ENCODE measurements at places on chromosomes 2 and 18.

DNA sequence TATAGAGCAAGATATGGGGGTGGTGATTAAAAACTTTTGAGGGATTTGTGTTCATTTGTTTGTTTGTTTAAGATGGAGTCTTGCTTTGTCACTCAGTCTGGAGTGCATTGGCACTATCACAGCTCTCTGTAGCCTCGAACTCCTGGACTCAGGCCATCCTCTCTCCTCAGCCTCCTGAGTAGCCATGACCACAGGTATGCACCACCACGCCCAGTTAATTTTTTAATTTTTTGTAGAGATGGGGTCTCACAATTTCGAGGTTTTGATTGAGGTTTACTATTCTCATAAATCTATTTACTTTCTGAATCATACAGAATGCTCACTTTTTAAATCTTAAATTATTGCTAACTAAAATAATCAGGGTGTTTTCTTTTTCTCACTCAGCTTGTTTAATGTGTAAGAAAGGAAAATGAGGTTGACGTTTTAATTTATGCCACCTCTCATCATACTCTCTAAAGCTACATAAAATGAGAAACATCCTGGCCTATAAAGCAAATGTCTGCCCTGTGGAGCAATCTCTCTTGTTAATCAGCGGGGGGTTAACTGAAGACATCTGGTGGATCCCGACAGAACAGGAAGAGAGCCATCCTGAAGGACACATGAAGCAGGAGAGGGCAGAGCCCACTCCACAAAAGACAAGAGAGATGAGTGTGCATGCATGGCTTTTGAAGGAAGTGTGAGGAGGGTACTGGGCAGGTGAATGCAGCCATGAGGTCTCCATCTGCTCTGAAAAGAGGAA lies 589.1 kb upstream of the SLC8A1 start:
- no peak for DNase-seq

- DNase-seq, result no peak
Measured at GRCh38 chr2:202589582-202589949, 45.2 kb upstream of the FAM117B start.

- no peak for DNase-seq
Measured at GRCh38 chr2:126359494-126359893, 296.5 kb upstream of the GYPC start.

DNA sequence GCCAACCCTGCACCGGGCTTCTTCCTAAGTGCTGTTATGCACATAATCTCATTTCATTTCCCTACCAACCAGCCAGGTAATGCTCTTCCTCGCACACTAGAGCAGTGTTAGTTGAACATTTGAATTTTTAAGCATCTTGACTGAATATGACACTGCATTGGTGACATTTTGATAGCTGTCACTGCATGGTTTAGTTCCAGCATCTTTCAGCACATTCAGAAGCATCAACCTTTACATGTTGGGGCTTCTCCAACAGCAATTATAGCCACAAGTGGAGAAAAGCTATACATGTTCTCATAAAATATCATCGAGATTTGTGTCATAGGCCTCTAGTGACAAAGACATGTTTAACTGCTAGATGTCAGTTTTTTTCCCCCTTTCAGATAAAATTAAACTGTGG lies 230.1 kb upstream of the FOSL2 start:
- no peak for DNase-seq

DNA sequence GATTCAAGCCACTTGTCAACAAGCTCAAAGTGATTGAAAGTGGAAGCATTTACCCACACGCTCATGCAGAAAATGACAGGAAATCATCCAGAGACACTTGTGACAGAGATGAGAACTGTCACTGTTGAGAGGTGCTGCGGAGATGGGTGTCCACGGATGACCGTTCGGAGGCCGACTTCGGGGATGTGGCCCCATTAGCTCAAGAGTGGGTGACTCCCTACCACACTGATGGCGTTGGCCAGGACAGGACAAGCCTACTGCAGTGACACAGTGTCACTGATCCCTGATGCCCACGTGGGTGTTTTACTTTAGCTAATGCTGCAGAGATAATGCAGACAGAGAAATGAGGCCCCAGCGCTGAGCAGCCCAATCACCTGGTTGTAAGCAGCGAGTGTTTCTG lies 81.5 kb upstream of the YWHAQ start:
- DNase-seq, result no peak

DNA sequence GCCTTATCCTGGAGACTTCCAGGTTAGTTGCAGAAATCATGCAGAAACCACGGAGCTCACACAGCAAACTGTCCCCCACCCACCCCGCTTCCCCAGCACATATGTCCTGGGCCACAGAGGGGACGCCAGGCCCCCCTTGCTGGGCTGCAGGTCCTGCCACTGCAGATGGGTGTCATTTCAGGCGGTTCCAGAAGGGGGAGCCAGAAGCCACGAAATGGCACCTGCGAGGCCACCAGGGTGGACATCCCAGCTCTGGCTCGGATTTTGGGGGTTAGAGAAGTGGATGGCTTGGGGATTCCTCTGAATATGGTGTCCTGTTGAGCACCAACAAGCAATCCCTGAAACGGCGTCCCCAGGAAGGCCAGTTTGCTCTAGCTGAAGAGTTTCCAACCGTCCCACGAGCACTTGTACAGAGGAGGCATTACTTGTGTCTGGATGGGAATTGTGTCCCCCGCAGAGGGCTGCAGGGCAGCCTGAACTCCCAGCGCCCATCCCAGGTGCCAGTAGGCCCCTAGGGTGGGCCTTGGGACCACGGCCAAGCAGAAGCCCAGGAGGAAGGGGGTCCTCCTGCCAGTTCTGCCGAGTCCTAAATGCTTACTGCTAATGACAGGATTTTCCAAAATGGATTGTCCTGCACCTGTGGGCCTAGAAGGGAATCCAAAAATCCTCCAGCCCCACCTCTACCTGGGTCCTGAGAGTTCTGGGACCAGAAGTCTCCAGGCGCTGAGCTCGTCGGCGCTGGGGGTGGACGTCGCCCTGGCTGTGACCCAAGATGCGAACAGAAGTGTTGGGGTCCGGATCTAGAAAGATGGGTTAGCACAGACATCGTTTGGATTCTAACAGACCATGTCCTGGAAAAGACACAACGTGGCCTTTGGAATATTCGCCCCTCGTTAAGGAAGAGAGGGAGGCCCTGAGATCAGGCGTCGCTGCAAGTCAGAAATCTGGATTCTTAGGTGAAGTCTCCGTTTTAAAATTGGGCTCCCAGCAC lies 14.6 kb upstream of the NFATC1 start:
- no peak for DNase-seq

GRCh38 chr2:191439481-191439880 lies 194.3 kb downstream of the MYO1B start:
- DNase-seq, result no peak

GRCh38 chr18:62763101-62763521 lies 47.8 kb downstream of the PHLPP1 start:
- no peak for DNase-seq

DNA sequence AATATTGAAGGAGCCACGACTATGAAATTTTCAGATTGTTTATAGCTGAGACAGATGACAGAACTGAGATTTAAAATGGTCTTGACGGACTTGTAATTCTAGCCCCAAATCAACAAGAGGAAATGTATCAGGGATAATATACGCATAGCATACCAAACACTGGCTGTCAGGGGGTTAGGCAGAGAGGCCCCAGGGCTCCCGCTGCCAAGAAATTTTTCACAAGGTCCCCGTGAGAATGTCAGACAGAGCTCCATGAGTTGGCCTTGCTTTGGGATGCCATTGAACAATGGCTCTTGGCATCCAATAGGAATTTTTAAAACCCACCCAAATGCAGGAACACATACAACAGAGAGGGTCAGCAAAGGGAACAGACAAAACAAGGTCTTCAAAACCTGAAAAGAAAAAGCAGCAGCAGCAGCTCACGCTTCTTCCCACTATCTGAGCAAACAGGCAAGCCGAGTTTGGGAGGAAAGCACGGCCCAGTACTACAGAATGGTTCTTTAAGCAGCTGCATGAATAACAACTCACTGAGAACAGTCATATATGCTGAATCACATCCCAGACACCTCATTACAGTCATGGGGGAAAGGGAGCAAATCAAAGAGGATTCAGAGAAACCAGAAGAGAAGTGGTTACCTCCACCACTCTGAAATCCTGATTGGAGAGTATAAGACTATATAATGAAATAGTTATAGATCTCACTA lies 445.6 kb downstream of the RND3 start:
- no peak for DNase-seq

GRCh38 chr2:55164534-55165480 lies 67.3 kb downstream of the CLHC1 start:
- DNase-seq, result no peak

DNA sequence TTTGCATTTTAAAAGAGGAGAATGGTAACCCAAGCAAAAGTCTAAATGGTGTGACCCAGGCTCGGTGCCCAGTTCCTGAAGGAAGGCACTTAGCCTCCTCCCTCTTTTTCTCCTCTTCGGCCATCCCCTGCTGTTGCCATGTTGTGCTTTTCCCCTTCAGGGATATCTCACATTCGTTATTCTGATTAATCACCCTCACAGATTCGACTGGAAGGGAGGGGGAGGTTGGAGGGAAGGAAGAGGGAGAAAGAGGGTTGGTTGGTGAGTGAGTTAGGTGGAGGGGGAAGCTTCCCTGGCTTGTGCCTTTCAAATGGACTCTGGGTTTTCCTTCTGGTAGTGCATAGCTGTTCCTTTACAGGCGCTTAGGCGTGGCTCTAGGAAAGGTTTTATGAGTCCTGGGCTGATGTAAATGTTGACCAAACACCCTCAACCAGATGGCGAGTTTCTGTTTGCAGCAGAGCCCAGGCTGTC lies 39.0 kb upstream of the LYPD6B start:
- DNase-seq, result no peak

GRCh38 chr2:37870829-37871228 lies 54.3 kb upstream of the RMDN2 start:
- no peak for DNase-seq

DNA sequence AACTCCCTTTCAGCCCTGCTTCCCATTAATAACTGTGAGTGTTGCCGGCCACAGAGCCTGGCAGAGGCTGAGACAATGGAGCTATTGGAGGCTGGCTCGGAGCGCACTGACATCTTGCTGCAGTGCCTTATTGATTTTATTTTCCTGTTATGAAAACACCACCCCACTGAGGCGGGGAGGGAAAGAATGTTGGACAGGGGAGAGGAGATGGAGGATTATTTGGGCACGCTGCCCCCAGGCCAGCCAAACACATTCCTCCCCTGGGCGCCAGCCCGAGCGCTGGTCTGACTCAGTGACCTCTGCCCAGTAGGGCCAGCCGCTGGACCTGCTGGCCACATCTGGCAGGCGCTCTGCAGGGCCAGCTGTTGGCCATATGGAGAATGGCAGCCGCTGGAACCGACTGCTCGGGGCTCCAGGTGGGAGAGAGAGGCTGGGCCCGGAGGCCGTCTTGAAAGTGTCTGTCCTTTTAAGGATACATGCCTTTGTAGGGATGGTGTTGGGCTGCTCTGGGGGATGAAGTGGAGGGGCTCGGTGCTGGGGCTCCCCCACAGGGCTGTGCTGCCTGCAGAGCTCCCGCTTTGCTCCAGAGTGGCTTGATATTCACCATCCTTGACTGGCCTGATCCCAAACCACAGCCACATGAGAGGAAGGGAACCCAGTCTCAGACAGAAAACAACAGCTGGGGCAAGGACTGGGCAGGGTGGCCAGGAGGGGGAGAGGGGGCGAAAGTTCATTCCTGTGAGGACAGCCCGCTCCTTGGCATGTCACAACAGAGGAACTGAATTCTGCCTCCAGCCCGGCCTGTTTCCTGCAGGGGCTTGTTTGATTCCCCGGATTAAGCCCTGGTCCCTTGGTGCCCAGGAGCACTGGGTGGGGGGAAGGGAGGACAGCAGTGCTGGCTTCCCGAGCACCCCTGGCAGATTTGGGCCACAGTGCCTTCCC lies 179.0 kb downstream of the KLHL29 start:
- DNase-seq, result no peak

GRCh38 chr2:10564876-10565445 lies 116.8 kb upstream of the ODC1 start:
- DNase-seq, result no peak

GRCh38 chr2:179726461-179727180 lies 134.8 kb downstream of the ZNF385B start:
- no peak for DNase-seq

GRCh38 chr2:6878549-6878948 lies 972 bp downstream of the RSAD2 start:
- DNase-seq, result no peak

GRCh38 chr18:44036501-44036900 lies 644.2 kb upstream of the SETBP1 start:
- no peak for DNase-seq

GRCh38 chr2:168323529-168324021 lies 76.2 kb upstream of the STK39 start:
- no peak for DNase-seq

- no peak for DNase-seq
Measured at GRCh38 chr2:185316383-185316782, 422.2 kb upstream of the FSIP2 start.

- no peak for DNase-seq
Measured at GRCh38 chr2:106075048-106075447, 119.1 kb downstream of the UXS1 start.

DNA sequence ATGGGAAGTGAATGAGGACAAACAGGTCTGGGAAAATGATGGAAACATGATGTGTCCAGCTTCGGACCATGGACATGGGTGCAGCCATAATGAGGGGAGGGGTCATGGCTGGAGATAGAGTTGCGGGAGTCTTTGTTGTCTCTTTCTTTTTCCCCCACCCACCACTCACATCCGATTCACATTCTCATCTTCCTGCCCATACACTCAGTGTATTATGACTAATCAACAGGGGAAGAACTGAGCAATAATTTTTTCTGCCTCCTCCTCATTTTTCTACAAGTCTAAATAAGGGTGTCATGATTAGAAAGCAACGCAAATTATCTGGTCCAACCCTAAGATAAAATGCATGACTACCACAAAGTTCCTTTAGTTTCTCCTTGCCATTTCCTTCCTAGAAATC lies 5.7 kb upstream of the SERPINB2 start:
- DNase-seq, result no peak

- DNase-seq, result no peak
Measured at GRCh38 chr18:77134611-77135010, 2.0 kb upstream of the MBP start.

DNA sequence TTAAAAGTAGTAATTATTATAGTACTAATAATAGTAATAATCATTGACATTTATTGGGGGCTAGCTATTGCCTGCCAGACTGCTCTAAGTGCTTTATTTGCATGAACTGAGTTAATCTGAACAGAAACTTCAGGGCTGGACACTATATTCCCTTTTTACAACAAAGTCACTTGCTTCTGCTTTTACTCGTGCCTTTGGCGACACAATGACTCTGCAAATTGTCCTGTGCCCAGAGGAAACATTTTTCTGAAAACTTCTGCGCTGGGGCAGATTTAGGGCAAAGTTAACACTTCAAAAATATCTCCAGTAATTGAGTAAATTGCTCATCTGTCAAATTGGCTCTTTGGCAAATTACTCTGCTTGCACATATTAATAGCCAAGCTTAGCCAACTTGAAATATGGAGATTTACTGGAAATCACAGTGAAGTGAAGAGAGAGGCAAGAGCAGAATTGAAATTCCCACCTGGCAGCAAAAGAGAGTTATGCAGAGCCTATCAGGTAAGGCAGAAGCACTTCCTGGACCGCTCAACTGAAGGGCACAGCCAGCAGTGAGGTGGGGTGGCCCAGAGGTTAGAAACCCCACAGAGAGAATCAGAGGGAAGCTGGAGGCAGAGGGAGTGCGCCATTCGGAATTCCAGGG lies 36.3 kb downstream of the BMP10 start:
- no peak for DNase-seq

- no peak for DNase-seq
Measured at GRCh38 chr2:231123362-231123898, 1.4 kb downstream of the HTR2B start.
